H54 (cell line): ENCODE measurements at places on chromosomes 7 and 10.

DNA sequence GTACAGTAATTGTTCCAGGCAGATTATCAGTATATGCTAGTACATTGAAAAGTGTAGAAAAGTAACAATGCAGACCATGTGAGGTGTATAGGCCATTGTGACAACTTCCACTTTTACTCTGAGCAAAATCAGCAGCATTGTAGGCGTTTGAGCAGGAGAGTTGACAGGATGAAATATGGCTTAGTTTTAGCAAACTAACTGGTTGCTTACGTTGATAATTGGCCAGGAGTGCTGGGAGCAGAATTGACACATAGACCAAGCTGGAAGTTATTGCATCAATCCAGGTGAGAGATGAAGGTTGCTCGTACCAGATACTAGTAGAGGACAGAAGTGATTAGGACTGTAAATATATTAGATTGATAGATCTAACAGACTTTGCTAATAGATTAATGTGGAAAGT lies 46.0 kb downstream of the LCOR start:
- no peak for DNase-seq

DNA sequence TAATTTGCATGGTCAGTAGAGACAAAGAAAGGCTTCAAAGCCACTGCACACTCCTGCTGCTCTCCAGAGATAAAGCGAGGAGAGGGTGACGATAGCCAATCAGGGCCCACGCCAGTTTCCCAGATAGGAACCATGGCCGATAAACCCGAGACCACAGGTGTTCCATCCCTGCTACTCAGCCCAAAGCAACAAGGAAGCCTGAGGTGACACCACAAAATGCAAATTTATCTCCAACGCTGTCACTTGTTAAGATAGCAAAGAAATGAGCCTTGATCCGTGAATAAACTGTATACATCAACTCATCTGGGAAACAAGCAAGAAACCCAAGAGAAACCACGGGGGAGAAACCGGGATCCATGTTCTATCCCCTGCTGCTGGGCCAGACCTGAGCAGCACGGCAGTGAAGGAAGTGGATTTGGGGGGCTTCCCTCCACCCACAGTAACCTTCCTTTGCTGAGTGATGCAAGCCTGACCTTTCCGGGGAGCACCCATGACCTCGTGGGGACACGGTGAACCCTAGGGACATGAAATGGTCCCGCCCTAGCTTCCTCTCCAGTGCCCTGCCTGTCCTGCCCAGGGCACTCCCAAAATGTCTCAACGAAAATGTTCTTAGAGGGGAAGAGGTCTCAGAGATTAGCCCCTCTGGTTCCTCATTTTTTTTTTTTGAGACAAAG lies 164.6 kb downstream of the PTPRN2 start:
- no peak for DNase-seq

GRCh38 chr10:24456322-24456721 lies 247.4 kb downstream of the KIAA1217 start:
- peak; percentile 62 for DNase-seq

DNA sequence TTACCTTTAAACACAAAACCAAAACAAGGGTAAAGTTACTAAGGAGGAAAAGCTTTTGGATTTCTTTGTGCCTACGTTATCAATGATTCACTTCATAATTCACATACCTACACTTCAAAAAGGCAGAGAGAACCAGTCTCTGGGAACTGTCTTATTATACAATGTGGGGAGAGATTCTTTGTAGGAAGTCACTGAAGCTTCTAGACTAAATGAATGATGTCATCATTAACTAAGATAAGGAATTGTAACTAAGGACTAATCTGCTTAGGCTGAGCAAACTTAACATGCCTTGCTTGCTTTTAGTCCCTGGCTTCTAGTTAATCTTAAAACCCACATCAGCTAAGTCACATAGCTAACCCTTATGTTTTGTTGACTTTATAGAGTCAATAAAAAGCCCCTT lies 771.2 kb downstream of the NXPH1 start:
- no peak for DNase-seq

DNA sequence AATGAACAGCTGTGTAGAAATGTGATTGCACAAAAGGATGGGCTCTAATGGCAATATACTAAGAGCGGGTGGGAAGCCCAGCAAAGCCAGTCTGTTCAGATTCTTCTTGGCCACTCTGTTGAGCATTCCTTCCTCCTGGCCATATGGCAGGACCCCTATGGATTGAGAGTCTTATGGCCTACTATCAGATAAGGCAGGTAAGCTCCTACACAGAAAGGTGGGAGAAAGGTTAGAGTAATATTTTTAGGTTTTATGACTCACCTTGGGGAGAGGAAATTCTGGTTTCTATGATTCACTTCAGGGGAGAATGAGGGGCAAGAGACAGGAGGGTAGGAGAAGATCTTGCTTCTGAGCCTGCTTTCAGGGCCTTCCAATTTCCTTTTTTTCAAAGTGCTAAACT lies 15.1 kb upstream of the AKR1B10 start:
- no peak for DNase-seq

GRCh38 chr10:112467541-112468075 lies 20.6 kb downstream of the VTI1A start:
- no peak for DNase-seq

DNA sequence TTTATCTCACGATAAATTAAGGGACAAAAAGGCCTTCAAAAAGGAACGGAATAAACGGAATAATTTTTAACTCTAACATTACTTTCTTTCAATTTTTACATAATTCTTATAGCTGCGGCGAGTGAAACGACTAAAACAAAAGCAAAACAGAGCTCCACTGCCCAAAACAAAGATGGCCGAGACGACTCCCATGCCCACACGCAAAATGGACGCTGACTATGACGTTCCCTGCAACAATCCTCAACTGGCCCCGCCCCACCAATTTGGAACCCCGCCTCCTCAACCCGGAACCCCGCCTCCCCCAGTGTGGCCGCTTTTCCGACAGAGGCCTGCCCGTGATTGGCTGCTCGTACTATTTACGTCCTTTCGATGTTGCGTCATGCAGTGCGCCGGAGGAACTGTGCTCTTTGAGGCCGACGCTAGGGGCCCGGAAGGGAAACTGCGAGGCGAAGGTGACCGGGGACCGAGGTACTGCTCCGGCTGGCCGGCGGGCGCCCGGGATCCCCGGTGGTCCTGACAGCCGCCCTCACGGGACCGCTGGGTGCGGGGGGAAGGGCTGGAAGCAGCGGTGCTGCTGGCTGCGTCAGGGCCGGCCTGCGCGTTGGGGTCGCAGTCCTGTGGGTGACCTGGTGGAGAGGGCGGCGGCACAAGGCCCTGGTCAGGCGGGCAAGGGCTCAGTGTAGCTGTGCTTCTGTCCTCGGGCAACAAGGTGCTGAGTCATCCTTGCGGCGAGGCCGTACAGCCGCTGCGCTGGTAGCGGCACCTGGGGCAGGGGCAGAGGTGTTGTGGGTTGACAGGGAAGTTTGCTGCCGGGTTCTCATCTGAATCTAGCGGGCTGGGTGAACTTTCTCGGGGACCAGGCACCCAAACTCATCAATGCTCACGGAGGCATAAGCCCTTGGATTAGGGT lies at the start of gene GHITM:
GHITM (plus strand) TSS at position 384 of the 910 bp plus-strand sequence. CDS start 1,992 bp downstream, outside the sequence.
- DNase-seq = peak; percentile 85

DNA sequence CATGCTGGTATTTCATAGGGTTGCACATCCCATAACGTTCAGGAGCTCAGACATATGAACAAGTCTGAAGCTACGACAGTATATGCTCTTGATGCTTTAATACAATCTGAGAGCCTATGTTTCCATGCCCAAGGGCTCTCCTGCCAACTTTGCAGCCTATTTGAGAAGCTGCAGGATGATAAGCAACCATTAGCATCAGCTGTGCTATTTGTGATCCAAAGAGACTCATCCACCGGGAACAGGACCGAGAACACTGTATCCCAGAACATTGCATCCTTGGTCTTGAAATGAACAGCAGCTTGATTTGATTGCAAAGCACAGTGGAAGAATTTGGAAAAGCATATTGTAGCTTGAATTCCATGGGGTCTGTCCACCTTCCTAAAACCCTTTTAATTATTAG lies 156.2 kb upstream of the PTER start:
- DNase-seq = no peak

DNA sequence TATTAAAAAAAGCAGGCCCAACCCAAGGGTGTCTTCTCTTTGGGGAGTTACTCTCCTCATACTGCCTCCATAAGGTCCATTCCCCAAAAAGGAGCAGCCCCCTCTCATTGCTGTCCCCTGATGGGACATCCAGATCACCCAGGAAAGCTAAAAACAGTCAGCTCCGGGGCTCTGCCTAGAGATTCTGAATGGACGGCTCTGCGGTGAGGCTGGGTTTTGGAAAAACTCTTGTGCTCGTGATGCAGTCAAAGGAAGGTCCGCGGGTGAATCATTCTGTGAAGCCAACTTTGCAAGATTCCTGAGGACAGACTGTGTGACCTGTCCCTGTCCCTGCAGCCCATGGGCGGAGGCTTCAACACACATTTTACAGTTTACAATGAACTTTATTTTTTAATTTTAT lies 351.5 kb downstream of the TYW1 start:
- no peak for DNase-seq

DNA sequence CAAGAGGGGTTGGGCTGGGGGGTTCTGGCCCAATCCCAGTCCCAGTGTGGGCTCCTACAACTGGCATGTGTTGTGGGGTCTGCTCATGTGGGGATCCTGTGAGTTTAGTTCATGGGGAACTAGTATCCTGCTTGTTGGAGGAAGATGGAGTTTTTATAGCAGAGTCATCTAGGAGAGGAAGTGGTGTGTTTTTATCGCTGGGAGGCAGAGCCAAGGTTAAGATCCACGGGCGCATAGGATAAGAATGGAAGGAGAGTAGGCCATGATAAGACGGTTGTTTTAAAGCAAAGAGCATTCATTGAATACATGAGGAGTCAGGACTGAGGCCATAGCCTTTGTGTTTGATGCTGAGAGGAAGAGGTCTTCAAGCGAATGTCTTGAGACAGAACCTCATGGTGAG lies 211.6 kb upstream of the COBL start:
- DNase-seq = no peak

GRCh38 chr10:42871823-42872222 lies 89.2 kb downstream of the BMS1 start:
- DNase-seq = no peak

- DNase-seq = no peak
These were observed 17.1 kb downstream of the AOC1 start for GRCh38 chr7:150869467-150869866.

GRCh38 chr10:44635176-44635575 lies 250.3 kb upstream of the CXCL12 start:
- no peak for DNase-seq

DNA sequence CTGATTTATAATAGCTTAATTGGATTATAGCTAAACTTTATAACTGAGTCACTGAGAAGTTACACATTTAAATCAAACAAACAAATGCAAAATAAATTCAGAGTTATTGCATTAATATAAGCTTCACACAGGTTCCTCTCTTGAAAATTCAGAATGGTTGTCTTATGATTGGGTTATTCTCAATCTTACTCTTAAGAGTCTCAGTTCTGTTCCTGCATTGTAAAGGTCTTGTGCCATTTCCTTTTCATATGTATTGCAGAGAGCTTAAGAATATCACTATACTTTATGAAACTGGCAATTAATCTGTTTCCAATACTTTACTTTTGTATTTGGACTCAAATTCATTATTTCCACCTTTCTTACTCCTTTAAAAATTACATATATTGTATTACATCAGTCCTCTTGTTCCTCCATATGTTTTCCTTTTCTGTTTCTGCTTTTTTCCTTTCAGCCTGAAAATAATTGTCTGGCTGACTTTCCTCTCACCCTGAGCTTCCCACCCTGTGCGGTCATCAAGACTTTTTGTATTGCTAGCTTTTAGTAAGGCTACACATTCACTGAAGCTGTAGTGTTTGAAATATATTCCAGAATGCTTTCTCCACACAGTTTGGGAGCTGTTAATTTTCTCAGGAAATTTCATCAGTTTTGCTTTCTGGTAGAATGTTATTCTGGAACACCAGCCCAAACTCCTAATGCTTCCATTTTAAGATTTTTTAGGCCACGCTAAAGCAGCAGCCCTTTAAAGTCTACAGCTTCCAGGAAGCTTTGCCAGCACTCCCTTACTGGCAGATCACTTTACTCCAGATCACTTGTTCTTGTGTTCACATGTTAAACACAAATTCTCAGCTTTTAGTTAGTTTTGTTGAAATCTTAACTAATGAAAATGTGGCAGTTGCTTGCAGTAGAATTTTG lies 139.4 kb downstream of the KCND2 start:
- no peak for DNase-seq
